ENCODE measurements at places on chromosomes 1 and 21.

GRCh38 chr21:18104802-18105201 is 139.8 kb upstream of the CHODL start:
- DNase-seq: no peak

GRCh38 chr1:159196543-159196942 is 8.1 kb upstream of the ACKR1 start:
- DNase-seq: no peak

DNA sequence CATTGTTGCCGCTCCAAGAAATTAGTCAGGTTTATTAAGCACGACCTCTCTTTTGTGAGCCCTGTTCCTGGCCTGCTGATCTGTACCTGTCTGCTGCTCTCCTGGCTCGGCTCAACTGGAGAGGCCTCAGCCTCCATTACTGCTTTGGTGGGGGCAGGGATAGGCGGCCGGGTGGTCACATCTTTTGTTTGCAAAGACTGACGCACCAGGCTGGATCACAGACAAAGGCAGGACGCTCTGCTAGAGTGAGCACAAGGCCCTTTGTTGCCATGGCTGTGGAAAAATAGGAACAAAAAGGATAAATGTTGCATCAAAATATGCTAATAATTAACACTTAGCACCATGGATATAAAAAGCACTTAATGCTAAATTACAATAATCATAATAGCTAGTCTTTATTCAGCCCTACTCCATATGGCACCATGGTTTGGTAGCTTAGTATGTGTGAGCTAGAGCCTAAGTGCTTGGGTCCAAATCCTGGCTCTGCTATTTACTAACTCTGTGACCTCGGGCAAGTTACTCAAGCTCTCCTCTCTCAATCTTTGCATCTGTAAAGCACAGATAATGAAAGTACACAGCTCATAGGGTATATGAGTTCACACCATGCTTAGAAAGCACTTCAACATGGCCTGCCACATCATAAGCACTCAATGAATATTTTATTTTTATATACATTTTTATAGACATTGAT is 28.9 kb upstream of the HPDL start:
- DNase-seq: no peak

GRCh38 chr21:21051109-21052055 is 53.2 kb downstream of the NCAM2 start:
- no peak for DNase-seq

GRCh38 chr1:226666692-226667091 is 72.4 kb downstream of the ITPKB start:
- no peak for DNase-seq

GRCh38 chr1:239647045-239647444 is 260.7 kb downstream of the CHRM3 start:
- no peak for DNase-seq

- DNase-seq: no peak
Observed at GRCh38 chr1:81582467-81582986, 218.2 kb upstream of the ADGRL2 start.

DNA sequence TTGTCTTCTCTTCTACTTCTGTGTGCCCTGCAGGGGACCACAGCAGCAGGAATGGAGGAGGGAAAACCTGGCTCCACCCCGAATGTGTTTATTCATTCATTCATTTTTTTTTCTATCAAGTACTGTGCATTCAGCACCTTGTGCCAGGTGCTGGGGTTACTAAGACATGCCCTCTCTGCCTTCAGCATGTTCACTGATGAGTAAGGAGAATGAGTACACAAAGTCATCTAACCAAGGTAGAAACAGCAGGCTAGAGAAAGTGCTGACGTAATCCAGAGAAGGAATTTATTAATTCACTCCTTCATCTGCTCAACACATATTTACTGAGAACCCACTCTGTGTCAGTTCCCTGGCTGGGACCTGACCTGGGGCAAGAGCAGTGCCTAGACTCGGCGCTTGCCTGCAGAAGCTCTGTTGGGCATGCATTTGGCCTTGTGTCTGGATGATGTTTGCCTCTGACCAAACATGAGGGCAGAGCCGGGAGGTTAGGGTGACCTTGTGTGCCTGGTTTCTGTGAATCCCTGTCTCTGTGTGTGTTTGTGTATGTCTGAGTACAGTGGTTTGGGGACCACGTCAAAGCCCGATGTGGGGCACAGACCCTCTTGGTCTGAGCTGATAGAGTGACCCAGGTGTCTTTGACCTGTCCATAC is 3.3 kb upstream of the MYOG start:
- no peak for DNase-seq

DNA sequence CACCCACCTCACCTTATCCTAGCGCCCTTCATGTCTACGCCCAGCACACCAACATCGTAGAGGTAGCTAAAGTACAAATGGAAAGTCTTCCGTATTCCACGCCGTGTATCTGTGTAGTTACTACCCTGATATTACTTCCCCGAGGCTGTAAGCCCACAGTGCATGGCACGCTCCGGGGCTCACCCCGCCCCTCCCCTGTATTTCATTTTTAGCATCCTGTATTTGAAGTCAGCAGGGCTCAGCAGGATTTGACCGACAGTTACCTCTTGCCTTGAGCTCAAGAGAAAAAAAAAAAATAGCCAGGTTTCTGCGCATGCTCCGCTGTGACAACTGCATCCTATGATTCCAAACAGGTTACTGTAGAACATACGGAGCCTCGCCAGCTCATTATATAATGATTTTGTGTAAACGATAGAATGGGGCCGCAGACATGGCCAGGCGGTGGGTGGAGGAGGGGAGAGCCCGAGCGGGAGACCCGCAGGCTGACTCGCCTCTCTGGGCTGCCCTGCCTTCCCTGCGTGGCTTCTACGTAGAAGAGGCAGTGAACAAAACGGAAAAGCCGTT is 1.3 kb downstream of the ABCG1 start:
- peak; percentile 34 for DNase-seq

DNA sequence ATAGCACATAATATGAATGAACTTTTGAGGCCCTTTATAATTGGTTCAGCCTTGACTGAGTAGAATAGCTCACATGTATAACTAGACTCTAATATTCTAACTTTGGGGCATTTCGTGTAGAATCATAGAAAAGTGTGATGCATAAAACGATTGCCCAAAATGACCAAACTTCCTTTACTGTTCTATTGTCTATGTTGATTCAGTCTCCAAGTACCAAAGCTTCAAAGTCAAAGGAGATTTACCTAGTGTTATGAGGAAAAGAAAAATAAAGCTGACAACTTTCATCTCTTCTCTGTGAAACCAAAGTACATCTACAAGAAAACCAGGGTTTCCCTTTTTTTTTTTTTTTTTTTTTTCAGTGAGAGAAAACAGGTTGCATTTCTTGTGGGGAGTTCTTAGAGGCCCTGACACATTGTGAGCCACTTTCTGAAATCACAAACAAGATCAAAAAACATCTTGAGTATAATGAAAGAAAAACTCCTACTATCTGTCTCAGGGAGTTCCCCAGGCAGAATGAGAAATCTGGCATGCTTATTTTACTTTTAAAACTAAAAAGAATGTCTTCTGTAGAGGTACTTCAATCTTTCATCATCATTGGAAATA is 183.4 kb downstream of the TNFSF18 start:
- no peak for DNase-seq

- DNase-seq: no peak
Observed at GRCh38 chr1:59322394-59322793, 25.5 kb downstream of the FGGY start.

- no peak for DNase-seq
Observed at GRCh38 chr1:233289676-233290075, 5.8 kb downstream of the PCNX2 start.

All from esophagus squamous epithelium (tissue), 5 donors.